ENCODE measurements at places on chromosomes 6 and 20.

DNA sequence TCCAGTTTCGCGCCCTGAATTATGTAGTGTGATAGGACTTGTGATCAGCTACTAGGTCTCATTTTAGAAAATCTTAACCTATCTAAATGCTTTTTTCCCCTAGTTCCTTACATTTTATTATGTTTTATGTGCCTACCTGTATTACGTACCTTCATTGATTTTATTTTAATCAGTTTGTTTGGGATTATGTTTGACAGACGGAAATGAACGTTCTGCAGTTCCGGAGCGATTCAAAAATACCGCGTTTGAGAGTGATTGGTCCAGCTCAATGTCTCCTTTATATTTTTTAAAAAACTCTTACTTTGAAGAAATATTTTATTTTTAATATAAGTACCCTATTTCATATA, 114.3 kb upstream of the BTN3A2 start:
- DNase-seq = no peak

DNA sequence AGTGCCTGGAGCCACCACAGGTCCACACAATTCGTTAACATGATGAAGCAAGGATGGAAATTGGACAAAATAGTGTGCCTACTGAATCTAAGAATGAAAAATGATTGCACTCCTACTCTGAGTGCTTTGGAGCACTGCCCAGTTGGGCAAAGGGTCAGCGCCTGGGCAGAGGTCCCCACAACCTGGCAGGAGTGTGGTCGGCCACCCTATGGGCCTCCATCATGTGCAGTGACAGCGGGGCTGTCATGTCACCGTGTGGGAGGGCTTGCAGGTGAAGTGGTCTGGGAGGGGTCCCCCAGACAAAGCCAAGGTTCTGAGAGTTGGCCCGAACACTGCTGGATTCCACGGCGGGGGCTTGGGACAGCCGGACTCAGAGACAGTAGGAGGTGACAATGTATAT, 36.2 kb upstream of the CD93 start:
- DNase-seq = no peak

- DNase-seq = no peak
Observed at GRCh38 chr6:26197636-26197932, 110.4 kb downstream of the HFE start.

DNA sequence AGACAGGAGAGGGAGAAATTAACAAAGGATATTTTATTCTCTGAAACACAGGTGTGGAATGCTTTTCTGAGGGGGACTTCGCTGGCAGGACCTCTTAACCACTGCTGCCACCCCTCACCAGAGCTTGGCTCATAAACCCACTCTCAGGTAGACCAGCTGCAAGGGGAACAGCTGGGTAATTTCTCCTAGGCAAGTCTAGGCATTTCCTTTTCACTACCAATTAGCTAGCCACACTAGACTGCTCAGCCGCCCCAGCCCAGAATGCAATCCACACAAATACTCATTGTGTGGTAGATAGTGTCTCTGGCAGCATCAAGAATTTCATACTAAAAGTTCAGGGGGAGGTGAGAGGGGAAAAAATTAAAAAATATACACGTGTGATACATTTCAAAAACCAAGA, 267.6 kb upstream of the ID4 start:
- no peak for DNase-seq

DNA sequence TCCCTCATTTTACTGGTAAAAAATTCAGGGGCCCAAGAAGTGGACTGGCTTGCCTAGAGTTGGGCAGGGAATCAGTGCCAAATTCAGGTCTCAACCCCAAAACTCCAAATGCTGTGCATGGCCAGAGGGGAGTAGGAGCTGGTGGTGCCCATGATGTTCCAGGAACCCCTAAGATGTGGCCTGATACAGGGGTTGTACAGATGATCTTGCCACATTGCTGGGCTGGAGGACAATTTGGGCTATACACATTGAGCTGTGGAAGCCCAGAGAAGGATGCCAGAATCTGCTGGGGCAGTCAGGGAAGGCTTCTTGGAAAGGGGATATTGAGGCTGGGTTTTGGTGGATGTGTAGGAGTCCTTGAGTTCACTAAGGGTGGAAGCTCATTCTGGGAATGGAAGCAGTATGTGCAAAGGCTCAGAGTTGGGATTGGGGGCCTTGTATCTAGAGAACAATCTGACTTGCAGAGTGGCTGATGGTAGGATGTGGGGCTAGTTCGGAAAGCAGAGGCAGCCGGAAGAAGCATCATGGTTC, 38.0 kb upstream of the APCDD1L start:
- no peak for DNase-seq

DNA sequence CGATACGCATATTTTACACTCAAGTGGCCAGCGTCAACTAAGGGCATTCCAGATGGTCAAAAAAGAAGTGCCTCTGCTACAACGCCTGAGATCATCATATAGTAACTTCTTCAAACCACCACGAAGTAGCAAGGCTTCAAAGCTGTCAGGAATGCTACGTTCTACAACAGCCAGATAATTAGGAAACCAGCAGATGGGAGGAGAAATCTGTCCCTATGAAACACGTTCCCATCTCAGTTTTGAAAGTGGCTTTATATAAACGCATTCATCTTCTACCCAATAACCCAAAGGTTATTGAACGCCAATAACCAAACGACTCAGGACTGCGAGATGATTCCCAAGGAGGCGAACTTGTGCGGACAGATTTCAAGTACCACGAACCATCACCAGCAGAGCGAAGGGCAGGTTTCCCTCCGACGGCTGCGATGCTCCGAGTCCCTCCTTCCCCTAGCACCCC, 1.2 kb downstream of the ABHD12 start:
- DNase-seq = no peak

DNA sequence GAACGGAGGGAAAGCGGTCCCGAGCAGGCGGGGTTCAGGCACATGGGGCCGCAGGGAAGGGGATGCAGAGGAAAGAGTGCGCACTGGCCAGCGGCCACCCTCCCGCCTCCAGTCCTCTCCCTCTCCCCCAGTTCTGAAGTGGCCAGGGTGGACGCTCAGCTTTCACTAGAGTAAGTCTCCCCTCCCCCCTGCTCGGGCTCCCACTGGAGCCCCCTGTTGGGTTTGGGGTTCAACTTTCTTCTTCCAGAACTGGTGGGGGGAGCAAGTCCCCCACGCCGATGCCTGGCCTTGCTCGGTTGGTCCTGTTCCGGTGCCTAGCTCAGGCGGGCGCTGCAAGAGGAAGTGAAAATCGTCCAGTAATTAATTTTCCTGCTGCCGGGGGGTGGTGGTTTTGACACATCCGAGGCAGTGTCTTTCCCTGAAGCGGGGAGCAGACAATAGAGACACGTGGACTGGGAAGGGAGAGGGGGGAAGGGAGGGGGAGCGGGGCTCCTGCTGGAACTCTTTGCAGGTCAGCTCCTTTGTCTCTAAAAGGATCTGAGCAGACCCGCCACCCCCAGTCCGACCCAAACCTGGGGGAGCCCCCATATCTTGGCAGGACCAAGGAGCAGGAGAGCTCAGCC, 824 bp upstream of the SCRT2 start:
- no peak for DNase-seq

- DNase-seq = no peak
Observed at GRCh38 chr6:15585760-15586214, 77.0 kb downstream of the DTNBP1 start.

DNA sequence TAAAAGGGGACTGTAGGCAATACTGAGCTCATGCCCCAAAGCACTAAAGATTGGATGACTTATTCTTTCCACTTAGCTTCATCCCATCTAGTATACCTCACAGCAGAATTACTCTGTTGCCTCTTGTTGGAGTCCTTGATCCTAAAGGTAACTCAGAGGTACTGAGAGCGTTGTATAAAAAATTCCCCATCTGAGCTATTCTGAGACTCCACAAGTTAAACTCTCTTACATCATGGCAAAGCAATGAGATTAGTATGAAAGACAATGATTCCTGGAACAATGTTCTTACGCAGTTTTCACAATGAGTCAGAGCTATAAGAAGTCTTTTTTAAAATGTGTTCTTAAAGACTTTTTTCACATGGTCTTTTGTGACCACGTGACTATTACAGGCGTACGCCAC, 370.1 kb downstream of the ADGRB3 start:
- no peak for DNase-seq

GRCh38 chr20:41166201-41167117, 29.1 kb downstream of the PLCG1 start:
- no peak for DNase-seq

DNA sequence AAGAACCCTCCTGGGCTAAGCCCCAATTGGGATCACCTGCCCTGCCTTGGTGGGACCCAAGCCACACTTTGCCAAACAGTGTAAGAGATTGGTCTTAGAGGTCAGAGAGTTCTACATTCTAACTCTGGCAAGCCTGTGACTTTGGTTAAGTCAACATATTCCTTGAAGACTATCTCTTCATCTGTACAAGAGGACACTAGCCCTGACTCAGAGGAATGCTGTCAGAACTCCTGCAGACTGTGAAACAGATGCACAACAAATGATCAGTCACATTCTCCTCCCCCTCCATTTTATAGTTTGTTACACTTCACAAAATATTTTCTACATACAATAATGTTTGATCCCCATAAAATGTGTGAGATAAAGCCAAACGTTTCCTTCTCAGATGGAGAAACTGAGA, 91.7 kb upstream of the EPB41L1 start:
- no peak for DNase-seq
